Neural crest cell (in vitro differentiated cells): ENCODE measurements at places on chromosomes 4 and X. TPM values are rescaled to one million over a fixed set of nuclear protein-coding genes. Genes with fewer than 3 reads are reported as not detected.

DNA sequence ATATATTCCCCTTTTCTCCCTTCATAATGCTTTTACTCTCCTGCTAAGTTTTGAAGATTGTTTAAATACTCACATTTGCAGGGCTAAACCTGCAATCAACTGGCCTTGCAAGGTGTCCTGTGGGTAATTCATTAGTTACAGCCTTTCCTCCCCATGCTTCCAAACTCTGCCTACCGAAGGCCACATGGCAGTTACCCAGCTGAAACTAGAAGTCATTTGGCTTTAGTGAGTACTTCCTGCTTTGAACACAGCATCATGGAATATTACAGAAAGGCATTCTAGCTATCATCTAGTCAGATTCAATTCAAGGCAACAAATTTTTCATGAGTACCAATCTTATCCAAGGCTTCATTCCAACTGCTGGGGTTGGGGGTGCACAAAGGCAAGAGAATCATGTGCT is 55.6 kb downstream of the SRPX start:
- DNase-seq = no peak
- H3K36me3 ChIP-seq = no peaks in the 10 kb centered on the region
- no peak overlapping the region for H3K4me3 ChIP-seq
- no peaks in the 10 kb centered on the region for H3K27me3 ChIP-seq
- no peaks in the 10 kb centered on the region for H3K4me1 ChIP-seq

- peaks cover 2% of the 10 kb centered on the region for H3K36me3 ChIP-seq
- H3K4me1 ChIP-seq = peaks cover 9% of the 10 kb centered on the region
- no peak for DNase-seq
Measured at GRCh38 chr4:17785858-17786257, 4.4 kb upstream of the FAM184B start.

DNA sequence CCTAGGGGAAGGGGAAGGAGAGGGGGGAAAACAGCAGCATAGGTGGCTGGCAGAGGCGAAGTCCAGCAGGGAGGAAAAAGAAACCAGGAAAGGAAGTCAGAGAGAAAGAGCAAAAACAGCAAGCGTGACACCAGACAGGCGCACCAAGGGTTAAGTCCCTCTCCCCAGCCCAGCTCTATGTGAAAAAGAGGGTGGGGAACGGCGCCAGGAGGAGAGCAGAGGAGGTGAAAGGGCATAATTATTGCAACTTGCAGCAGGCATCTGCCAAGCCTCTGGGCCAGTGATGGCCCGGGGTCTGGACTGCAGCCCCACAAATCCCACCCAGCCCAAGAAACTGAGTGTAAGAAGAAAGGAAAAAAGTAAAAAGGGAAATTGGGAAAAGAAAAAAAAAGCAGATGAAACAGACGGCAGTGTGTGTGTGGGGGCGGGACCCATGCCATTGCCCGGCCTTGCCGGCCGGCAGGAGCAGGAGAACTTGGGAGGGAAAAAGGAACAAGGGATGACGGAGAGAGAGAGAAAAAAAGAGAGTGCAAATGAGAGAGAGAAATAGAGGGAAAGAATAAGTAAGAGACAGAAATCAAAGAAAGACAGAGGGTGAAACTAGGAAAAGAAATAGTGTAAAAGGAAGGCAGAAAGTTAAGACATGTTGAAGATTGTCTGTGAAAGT is 14.1 kb upstream of the RHOXF2 start:
- DNase-seq = peak; percentile 11
- no peak overlapping the region for H3K27ac ChIP-seq
- peaks cover 17% of the 10 kb centered on the region for H3K36me3 ChIP-seq
- H3K4me3 ChIP-seq = peak overlapping the region; percentile 4

DNA sequence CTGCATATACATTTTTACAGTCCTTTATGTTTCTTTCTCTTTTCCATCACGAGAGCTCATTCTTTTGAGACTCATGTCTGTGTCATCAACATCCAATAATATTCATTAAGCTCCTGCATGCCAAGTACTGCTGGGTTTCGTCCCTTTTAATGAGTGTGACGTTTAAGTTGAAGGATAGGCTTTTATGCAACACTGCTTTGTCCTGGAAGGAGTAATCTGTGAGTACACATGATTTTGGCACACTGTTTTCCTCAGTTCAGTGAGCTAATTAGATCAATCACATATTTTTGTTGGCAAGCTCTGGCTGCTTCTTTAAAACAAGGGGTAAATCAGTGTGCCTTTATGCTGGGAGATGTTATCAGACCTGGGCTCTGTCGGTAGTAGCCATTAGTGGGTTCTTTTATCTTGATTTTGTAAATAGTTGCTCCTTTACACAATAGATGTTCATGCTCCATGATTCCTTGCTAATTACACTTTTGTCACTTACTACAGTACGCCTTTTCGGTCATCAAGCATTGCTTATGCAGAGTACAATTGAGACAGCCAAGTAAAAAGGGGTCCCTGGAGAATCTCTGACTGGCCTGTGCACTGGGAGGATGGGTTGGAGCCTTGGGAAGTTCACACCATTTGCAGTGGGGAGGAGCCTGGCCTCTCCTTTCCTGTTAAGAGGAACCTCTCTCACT is 132.6 kb downstream of the FHIP1A start:
- H3K4me1 ChIP-seq = peaks cover 8% of the 10 kb centered on the region
- no peaks in the 10 kb centered on the region for H3K27me3 ChIP-seq
- no peak overlapping the region for H3K4me3 ChIP-seq

GRCh38 chr4:174461466-174462106 is 60.7 kb downstream of the HPGD start:
- no peak overlapping the region for H3K4me3 ChIP-seq
- no peaks in the 10 kb centered on the region for H3K36me3 ChIP-seq
- DNase-seq = no peak
- H3K4me1 ChIP-seq = no peaks in the 10 kb centered on the region

DNA sequence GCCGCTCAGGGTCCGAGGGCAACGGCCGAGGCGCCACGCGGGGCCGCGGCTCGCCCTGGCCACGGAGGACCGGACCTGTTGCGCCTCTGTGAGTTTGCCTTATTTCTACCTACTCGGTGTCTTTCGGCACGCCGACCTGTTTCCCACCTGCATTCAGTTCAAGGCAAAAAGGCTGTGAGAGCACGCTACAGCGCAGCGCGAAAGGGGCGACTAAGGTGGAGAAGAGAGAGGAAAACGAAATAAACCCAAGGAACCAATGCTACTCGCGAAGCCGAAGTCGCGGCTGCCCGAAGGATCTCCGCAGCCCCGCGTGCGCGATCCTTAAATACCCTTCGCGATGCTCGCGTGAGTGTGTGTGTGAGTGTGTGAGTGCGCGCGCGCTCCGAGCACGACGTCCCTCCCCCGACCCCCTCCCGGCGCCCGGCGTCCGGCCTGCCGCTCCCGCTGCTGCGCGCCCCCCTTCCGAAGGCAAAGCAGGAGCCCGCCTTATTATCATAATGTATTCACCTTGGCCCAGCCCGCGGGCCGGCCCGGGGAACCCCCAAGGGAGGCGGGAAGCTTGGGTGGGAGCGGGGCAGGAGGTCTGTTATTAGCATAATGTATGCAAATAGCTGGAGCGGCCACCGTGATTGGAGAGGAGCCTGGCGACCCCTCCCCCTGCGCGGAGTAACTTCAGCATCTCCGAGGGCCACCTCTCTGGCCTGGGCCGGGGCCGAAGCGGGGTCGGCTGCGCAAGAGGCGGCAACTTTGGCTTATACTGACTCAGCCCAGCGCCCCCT is at the start of gene COL25A1:
Gene COL25A1, minus strand, starts transcription at position 298 of the 779 bp plus-strand sequence.
- peak; percentile 82 for DNase-seq
- peak within 1 kb of the TSS; percentile 89 for H3K4me3 ChIP-seq
- H3K27me3 ChIP-seq = peaks cover 43% of the 10 kb centered on the region
- no peak within 1 kb of the TSS for H3K27ac ChIP-seq
- no peaks in the 10 kb centered on the region for H3K36me3 ChIP-seq

- H3K4me3 ChIP-seq = no peak overlapping the region
- DNase-seq = no peak
- H3K27me3 ChIP-seq = peaks cover 2% of the 10 kb centered on the region
- no peaks in the 10 kb centered on the region for H3K36me3 ChIP-seq
Measured at GRCh38 chrX:21733705-21734104, 24.2 kb downstream of the SMPX start.

AMBN gene
- not detected in 2 replicates for total RNA-seq

MAGEA12 gene
- total RNA-seq = not detected in 2 replicates

ERAS gene
- total RNA-seq = 0.49 and 0.50 TPM in 2 replicates

MTTP gene
- 11.1 and 12.0 TPM in 2 replicates for total RNA-seq
